ENCODE measurements at places on chromosomes 12 and 14.

GRCh38 chr14:75077794-75078193, 8.4 kb downstream of the ZC2HC1C start:
- no peak for DNase-seq

DNA sequence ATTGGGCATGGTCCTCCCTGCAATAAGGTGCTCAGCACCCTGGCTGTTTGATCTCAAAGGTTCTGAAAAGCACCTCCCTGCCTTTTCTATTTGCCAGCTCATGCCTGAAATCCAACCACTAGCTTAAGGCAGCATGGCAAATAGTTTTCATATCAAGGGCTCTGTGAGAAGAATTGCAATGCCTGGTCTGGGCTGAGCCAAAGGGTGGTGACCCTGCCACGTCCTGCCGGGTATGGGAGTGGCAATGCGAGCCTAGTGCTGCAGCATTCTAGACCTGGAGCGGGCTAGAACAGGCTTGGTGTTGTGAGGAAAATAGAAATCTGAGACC, 2.3 kb upstream of the SCNN1A start:
- DNase-seq = no peak

DNA sequence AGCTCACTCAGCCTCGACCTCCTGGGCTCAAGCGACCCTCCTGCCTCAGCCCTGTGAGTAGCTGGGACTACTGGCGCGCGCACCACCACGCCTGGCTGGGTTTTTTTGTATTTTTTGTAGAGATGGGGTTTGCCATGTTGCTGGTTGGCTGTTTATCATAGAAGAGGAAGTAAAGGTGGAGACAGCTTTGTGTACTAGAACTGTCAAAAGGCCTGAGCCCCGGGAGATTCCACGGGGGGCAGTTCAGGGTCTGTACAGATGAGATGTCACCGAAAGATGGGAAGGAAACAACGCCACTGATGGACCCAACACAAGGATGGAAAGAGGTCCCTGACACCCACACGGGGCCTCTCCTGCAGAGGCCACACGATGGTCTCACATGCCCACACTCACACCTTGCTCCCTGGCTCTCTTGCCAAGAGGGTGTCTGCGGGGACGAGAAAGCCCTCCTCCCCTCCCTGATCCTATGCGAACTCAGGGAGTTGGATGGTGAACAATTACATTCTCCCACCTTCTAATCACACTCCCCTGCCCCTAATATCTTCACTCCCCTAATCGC, 66.6 kb downstream of the KDM2B start:
- no peak for DNase-seq

- no peak for DNase-seq
Observed at GRCh38 chr12:52969166-52969795, 20.4 kb downstream of the KRT18 start.

DNA sequence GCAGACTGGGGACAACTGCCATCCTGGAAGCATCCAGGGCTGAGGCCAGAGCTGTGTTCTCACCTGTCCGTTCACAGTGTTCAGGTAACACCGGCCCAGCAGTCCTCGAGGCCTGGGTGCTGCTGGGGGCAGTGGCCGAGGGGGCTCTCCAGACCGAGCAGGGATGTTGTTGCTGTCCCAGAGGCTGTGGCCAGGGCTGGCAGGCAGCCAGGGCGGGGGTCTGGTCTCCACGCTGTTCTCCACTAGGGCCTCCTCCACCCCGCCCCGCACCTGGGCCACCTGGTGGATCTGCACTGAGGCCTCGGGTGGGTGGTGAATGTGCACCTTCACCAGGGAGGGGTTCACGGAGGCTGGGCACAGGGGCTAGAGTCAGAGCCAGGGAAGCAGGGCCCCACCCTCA, 57.4 kb downstream of the ISCA2 start:
- DNase-seq = no peak

DNA sequence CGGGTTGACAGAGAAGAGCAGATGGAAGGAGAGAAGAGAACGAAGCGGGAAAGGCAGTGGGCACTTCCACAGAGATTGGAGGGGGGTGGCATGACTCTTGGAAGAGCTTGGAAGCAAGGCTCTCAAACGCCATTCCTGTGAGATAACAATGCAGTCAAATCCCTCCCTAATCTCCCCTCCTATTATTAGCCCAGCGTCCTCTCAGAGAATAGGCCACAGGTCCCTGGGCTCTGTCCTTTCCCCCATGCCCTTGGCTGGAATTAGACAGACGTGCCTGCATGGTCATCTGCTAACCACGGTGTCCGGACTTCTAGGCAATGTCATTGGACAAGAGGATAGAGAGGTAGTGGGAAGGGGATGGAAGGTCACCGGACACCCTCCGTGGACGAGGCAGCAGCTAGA, 8.0 kb upstream of the MYH7 start:
- no peak for DNase-seq

DNA sequence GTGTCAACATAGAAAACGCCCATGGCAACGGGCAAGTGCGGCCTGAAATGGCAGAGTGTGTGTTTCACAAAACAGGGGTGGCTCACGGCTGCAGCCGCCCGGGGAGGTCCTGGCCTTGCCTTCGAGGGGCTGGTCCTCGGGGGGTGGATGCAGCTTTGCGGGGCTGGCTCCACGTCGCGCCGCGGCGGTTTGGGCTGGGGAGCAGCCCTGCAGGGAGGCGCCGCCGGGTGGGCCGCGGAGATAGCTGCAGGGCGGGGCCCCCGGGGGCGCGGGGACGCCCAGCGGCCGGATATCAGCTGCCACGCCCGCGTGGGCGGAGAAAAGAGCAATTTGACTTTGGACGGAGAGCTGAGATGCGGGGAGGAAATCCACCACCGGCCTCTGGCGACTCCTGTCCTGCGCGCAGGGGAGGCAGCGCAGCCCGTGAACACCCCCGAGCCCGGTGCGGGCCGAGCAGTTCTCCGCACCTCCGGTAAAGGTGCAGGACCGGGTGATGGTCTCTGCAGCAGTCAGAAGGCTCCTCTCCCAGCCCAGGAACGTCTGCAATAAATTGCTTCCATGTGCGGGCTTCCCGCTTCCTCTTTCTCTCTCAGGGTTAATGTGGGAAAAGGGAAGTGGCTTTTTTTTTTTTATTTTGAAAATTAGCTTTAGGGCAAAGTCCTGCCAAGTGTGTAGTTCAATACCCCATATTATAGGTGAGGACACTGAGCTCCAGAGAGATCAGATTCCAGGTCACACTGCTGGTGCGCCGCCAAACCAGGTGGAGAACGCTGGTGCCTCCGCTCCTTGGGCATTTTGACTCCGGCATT, 110.5 kb downstream of the ARF6 start:
- DNase-seq = no peak

DNA sequence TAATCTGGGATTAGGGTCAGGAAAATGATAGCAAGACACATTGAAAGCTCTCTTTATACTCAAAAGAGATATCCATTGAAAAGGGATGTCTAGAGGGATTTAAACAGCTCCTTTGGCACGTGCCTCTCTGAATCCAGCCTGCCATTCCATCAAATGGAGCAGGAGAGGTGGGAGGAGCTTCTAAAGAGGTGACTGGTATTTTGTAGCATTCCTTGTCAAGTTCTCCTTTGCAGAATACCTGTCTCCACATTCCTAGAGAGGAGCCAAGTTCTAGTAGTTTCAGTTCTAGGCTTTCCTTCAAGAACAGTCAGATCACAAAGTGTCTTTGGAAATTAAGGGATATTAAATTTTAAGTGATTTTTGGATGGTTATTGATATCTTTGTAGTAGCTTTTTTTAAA, 25.4 kb upstream of the PLEKHD1 start:
- DNase-seq = no peak

GRCh38 chr12:85569261-85569660, 266.9 kb downstream of the RASSF9 start:
- no peak for DNase-seq

Data from HT1080 (cell line).